HEK293T (cell line): ENCODE measurements at places on chromosomes 11 and 22.

- no peak for DNase-seq
Measured at GRCh38 chr11:33383075-33383919, 126.1 kb downstream of the HIPK3 start.

DNA sequence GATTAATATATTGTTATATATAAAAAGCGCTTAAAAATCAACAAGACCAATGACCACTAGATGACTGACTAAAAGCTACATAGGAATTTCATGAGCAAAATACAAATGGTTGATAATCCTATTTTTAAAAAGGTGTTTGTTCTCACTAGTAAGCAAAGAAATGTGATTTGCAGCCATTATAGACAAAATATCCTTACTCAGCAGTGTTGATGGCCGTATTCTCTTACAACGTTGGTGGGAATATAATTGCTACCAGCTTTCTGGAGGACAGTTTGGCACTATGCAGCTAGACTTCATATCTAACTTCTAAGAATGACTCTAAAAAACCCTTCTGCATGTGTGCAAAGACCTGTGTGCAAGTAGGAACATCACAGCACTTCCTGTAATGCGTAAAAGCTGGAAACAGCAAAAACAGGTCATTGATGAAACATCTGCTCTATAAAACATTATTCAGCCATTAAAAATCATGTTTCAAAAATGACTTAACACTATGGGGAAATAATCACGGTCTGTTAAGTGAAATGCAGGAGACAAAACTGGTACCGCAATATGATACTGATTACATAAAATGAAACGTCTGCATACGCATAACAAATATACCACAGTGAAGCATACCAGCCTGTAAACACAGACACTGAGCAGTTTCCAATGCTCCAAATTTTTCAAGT is 70.1 kb upstream of the LINC01488 start:
- DNase-seq, result no peak

GRCh38 chr11:74306435-74307175 is 4.8 kb downstream of the P4HA3 start:
- DNase-seq, result no peak

GRCh38 chr11:14359501-14360031 is 583 bp upstream of the RRAS2 start:
- DNase-seq, result no peak

- no peak for DNase-seq
Measured at GRCh38 chr22:45964372-45964771, 12.6 kb downstream of the WNT7B start.

GRCh38 chr11:19436932-19437331 is 196.2 kb upstream of the E2F8 start:
- DNase-seq, result no peak

DNA sequence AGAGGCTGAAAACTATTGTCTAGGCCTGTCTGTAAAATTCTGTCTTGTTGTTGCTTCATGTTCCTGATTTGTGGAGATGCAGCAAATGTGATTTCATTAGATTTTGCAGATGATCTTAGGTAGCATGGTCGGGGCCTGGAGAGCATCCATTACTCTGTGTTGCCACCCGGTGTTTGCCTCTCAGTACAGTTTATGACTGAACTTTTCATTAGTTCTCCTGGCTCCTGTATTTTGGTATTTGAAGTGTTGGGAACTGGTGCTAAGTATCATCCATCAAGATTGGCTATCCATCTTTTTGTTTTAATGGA is 7.7 kb downstream of the YWHAH start:
- DNase-seq, result no peak

- no peak for DNase-seq
Measured at GRCh38 chr11:114215428-114215827, 80.8 kb upstream of the NNMT start.

GRCh38 chr22:37930270-37930951 is 23.0 kb downstream of the C22orf23 start:
- peak; percentile 51 for DNase-seq

- DNase-seq, result no peak
Measured at GRCh38 chr11:34256150-34256549, 101.7 kb downstream of the ABTB2 start.

DNA sequence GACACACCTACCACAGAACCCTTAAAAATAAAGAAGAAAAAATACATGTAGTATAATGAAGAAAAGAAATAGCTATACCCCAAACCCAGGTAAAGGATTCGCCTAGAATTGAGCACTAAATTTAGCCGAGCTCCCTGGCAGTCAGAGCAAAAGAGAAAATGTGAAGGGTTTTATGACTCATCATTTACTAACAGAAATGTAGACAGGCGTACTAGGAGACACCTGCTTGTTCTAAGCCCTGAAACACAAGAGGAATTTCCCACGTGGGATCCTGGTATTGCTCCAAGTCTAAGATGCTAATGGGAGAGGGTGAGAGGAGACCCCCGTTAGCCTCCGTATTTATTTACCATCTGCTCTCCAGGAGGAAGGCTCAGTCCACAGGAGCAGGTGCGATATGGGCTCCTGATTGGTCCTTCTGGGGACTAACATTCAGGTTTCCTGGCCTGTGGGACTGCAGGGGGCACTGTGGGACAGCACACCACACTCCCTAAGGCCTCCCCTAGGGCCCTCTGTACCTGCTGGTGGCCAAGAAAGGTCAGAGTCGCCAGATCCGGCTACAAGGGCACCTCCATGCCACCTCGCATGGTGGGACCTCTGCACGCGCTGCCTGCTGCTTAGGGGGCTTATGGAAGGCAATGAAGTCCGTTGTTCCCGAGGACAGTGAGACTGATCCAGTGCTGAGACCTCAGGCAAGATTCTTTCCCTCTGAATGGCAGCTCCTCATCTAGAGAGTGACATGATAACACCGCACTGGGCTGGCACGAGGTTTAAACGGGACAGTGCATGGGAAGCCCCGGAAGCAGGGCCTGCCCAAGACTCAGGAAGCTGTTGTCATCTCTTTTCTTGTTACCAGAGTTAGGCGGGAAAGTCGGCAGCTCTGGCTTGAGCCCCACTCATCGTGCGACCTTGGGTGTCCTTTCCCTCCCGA is 25.8 kb downstream of the KCNC1 start:
- DNase-seq, result peak; percentile 69

DNA sequence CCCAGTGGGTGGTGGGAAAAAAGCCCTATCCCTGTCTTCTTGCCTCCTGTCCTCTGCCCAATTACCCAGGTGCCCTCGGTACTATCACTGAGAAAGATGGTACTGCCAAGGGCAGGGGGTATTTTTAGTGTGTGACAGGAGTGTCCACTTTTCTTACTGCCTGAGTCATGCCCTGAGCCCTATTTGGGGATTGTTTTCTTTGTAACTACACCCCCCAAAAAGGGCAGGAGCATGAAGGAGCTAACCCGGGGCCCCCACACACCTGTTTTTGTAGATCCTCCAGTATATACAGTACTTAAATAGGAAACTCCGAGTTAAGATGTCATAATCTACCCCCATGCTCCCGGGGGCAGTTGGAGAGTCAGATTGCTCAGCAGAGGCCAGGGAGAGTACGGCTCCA is 3.8 kb downstream of the SMTNL1 start:
- no peak for DNase-seq

DNA sequence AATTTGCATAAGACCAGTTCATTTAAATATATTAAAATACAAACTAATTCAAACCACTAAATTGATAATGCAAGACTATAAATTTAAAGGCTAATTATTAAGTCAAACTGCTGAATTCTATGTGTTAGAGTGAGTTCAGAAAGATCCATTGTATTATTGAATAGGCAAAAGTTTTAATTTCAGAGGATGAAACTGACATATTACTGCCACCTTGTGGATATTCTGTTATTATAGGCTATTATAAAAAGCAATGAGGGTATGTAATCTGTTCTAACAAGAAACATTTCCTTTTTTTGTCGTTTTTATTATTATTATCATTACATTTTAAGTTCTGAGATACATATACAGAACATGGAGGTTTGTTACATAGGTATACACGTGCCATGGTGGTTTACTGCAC is 20.9 kb upstream of the NAALAD2 start:
- no peak for DNase-seq

DNA sequence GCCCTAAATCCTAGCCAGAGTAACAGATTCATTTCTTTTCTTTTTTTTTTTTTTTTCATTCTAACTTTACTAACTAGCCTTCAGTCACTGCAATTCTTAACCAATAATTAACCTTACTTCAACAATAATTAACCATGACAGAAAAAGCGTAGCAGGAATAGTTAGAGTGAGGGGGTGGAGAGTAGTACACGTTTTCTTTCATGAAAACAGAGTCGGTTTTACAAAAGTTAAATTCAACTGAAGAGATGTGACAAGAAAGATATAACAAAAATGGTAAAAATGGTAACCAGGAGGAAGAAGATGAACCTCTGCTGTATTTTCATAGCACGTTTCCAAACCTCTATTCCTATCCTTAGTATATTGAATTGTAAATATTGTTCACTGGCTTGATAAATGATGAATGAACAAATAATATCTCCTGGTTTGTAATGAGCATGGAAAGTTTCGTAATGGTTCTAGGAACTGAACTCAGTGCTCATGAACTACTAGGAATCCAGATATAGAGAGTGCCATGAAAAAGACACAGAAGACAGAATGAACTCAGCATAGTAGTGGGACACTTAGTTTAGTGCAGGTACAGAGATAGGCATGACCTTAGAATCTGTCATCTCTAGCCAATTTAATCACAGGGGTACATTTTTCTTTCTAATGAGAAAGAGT is 116.5 kb upstream of the ANO5 start:
- DNase-seq, result no peak

DNA sequence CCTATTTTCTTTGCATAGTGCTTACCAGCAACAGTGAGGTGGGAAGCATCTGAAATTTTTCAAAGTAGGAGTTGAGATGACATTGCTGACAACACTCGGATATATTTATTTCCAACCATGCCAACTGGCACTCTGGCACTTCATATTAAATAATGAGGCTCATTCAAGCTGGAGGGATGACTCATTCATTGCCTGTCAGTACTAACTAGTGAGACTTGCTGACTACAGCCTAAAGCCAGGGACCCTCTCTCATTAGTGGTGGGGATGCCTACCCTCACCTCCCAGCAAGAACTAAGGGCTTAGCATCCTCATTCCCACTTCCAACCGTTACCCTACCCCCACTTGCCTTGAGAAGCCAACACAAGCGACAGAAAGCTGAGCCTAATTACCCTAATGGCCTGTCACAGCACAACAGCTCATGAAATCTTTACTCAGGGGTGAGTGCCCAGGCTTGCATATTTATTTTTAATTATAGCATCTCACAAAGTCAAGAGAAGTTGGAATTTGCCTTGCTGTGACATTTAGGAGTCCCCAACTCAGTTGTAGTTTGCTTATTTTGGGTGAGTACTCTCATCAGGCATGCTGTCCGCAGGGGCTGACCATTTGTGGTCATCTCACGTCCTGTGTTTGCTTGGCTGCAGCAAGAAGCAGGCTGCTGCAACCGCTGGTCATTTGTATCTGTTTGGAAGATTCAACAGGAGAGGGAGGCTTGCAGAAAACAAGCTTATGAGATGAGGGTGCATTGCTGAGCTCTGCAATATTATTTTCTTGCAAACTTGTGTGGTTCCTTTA is 181.6 kb upstream of the POU2AF2 start:
- no peak for DNase-seq

DNA sequence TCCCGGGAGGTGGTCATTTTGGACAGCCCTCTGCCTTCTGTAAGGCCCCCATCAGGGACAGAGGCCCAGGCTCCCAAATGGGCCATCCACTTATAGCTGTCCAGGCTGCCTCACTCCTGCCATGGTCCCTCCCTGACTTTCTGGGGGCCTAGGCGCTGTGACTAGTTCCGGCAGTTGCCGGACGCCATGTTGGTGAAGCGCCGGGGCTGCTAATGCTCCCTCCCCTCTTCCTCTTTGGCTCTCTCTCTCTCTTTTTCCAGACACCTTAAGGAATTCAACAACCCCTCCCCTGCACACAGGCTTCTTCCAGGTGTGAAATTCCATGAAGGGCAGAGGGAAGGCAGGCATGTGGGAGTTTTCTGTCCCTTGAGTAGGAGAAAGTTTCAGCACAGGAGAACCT is 445.6 kb downstream of the SOX6 start:
- no peak for DNase-seq

GRCh38 chr11:68959465-68960293 is 21.1 kb downstream of the MRGPRD start:
- DNase-seq, result no peak

GRCh38 chr11:134346101-134346975 is 14.6 kb downstream of the GLB1L2 start:
- no peak for DNase-seq

DNA sequence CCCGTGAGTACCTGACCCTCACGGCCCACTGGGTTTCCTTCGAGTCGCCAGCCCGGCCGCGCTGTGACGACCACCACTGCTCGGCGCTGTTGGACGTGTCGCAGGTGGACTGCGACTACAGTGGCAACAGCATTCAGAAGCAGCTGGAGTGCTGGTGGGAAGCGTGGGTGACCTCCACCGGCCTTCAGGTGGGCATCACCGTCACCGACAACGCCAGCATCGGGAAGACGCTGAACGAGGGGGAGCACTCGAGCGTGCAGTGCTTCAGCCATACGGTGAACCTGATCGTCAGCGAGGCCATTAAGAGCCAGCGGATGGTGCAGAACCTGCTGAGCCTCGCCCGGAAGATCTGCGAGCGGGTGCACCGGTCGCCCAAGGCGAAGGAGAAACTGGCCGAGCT is 32.2 kb downstream of the ZBED4 start:
- no peak for DNase-seq

- DNase-seq, result no peak
Measured at GRCh38 chr11:123183391-123184099, 11.5 kb downstream of the CLMP start.

DNA sequence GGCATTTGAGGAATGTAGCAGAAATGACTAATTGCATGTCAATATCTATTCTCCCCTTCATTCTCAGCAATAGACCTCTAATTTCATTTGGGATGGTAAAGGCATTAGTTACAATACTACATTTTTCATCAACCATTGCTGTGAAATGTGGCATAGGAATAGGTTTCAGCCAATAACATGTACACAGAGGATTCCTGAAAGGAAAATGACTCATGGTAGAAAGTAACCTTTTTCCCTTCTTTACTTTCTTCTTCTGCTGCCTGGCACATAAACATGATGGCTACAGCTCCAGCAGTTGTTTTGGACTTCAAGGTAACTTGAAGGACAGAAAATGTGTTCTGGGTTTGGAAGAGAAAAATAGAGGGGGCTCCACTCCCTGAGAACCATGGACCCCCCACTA is 231.8 kb upstream of the CTSC start:
- DNase-seq, result no peak

- DNase-seq, result no peak
Measured at GRCh38 chr11:69878927-69879728, 59.9 kb upstream of the FGF3 start.

GRCh38 chr22:33431300-33431699 is 373.1 kb upstream of the SYN3 start:
- DNase-seq, result no peak
